ENCODE measurements at places on chromosomes 5 and 9.

DNA sequence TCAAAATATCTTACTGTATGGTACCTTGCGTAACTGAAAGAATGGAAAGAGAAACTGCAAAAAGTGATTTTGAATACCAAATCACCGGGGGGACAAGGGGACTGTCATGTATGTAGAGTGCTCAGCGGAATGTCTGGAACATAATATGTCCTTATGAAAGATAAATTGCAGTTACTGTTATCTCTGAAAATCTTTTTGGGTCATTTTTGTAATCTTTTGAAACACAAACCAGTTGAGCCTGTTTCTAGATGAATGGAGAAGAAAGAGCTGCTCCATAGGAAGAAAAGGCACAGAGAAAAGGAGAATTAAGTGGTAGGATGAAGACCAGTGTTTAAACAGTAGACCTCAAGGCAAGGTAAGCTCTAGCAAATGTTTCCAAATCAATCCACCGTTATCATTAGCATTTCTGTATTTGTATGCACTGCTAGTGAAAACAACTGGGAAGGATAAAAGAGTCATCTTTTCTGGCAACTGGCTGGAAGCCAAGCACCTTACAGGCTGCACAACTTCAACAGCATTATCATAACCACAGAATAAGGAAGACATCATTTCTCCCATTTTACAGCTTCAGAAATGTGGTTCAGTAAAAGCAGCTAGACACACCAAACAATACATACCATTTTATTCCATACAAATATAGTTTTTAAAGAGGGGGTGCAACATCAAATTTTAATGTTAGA lies 158.5 kb downstream of the TRPM3 start:
- no peaks in the 10 kb centered on the region for H3K4me1 ChIP-seq
- DNase-seq: no peak
- peaks cover 11% of the 10 kb centered on the region for H3K27me3 ChIP-seq
- peaks cover 2% of the 10 kb centered on the region for H3K36me3 ChIP-seq

- no peak overlapping the region for H3K4me3 ChIP-seq
- H3K36me3 ChIP-seq: no peaks in the 10 kb centered on the region
- H3K4me1 ChIP-seq: no peaks in the 10 kb centered on the region
- DNase-seq: no peak
- H3K27ac ChIP-seq: no peak overlapping the region
Observed at GRCh38 chr9:90445391-90445790, 197.2 kb downstream of the DIRAS2 start.

- H3K27ac ChIP-seq: peak overlapping the region; percentile 78
- DNase-seq: no peak
- H3K4me1 ChIP-seq: peaks cover 10% of the 10 kb centered on the region
- H3K36me3 ChIP-seq: peaks cover 2% of the 10 kb centered on the region
Observed at GRCh38 chr9:36091026-36091953, 45.2 kb upstream of the GLIPR2 start.

DNA sequence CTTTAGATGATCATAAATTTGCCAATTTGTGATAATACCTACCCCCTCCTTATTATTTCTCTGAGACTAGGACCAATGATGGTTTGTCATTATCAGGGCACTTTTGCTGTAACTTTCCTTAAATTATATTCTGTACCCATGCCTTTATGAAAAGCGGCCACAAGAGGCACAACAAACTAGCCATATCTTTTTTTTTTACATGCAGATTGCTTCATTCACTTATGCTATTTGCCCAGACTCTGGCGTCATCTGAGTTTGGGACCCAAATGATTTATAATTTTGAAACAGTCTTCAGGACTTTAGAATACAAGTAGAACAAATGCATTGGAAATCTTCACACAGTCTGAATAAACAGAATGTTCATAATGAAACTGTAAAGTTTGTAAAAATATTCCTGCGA lies 408.1 kb downstream of the MAT2B start:
- no peaks in the 10 kb centered on the region for H3K36me3 ChIP-seq
- no peak overlapping the region for H3K27ac ChIP-seq
- no peak overlapping the region for H3K4me3 ChIP-seq
- H3K4me1 ChIP-seq: no peaks in the 10 kb centered on the region

DNA sequence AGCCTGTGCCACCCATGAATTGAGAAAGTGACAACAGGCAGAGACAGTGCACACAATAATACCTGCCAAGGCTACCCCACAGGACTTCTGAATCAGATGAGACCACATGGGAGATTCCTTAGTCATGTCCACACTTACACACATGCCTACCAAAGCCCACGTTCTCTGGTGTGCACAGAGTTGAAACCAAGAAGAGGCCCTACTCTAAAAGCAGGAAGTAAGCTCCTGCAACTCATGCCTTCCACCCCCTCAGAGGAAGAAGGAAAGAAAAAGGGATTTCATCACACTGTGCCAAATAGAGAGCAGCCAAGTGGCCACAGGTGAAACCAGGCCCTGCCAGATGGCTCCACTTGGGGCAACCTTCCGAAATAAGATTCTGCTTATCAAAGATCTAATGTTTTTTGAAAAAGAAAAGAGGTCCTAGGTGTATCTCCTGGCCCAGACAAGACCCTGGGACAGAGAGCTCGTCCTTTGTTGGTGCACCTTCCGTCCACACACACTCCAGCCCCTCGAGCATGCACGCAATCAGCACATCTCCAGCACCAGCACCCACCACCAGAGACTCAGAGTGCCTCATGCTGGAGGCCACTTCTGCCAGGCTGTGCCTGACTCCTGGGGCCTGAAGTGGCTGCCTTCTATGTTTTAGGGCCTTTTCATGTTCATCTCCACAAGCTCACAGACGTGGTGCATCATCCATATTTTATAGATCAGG lies 114.6 kb upstream of the SPOCK1 start:
- no peak overlapping the region for H3K4me3 ChIP-seq
- H3K27me3 ChIP-seq: peaks cover 21% of the 10 kb centered on the region
- peak overlapping the region; percentile 27 for H3K27ac ChIP-seq
- H3K36me3 ChIP-seq: peaks cover 2% of the 10 kb centered on the region

DNA sequence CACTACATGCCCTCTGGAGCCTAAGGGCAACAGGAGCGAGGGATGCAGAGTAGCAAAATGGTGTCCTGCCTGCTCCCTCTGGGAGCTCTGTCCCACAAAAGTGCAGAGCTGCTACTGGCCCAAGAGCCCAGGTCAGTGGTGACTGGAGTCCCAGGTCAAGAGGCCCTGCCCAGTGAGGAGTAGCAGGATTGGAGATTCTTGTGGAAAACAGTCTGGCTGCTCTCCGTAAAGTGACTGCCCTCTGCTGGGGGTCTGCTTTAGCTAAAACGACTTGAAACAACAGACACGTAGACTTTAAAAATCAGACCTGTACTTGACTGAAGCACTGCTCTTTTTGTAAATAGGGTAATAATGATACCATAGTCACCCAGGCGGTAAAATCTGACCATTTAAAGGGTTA lies 917.0 kb downstream of the MAT2B start:
- DNase-seq: no peak
- no peak overlapping the region for H3K27ac ChIP-seq
- no peaks in the 10 kb centered on the region for H3K4me1 ChIP-seq

- DNase-seq: no peak
- peaks cover 11% of the 10 kb centered on the region for H3K4me1 ChIP-seq
- no peak overlapping the region for H3K4me3 ChIP-seq
Observed at GRCh38 chr9:36942891-36943290, 91.2 kb downstream of the PAX5 start.

DNA sequence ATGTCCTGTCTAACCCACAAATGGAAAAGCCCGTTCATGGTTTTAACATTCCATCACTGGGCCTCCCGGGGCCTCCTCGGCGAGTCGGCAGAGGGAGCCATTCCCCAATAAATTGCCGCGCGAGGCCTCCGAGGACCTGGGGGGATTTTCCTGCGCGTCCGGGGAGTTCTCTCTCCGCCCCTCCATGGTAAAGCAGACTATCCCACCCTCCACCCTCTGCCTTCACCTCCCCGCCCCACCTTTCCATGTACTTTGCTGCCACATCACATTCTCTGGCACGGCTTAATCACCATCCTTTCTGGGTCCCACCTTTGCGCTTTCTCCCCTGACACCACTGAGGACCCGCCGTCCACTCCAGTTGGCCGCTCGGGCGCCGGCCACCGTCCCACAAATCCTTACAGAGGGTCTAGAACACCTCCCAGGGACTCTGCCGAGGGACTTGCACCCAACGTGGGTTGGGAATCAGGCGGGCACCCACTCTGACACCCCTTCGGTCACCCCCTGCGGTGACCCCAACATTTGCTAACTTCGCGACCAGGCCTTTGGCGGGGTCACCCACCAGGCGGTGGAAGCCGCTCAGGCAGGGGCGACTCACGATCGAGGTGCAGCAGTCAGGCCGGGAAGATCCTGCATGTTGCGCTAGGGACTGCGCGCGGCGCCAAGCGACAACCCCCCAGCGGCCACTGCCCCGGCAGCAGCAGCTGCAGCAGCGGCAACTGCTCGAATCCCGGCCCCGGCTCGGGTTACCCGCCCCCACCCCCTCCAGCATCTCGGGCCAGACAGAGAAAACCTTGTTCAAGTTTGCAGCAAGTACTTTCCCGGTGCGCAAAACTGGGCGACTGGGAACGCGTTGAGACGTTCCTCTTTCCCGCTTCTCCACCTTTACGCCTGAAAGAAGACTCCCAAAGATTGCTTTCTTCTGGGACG lies at the start of gene MEGF10:
MEGF10 (plus strand) TSS at position 778 of the 927 bp plus-strand sequence. CDS start 40,513 bp downstream, outside the sequence.
- peaks cover 6% of the 10 kb centered on the region for H3K36me3 ChIP-seq
- no peak for DNase-seq
- H3K4me1 ChIP-seq: peaks cover 13% of the 10 kb centered on the region
- H3K4me3 ChIP-seq: peak within 1 kb of the TSS; percentile 63
- H3K27me3 ChIP-seq: peaks cover 79% of the 10 kb centered on the region

DNA sequence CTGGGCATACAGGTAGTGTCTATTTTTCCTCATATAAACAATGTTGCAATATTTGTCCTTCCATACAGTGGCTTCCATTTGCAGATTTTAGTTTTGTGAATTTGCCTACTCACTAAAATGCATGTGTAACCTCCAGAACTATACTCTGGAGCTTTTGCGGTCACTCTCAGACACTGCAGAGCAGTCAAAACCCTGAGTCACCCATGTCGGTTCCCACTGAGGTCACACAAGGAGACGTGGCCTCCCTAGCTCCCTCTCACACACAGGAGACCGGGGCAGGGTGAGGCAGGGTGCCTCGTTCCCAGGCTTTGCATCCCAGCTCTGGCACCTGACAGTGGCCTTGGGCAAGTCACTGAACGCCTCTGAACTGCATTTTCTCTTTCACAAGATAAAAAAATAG lies 55.5 kb upstream of the ZNF354A start:
- peaks cover 5% of the 10 kb centered on the region for H3K4me1 ChIP-seq
- peaks cover 3% of the 10 kb centered on the region for H3K36me3 ChIP-seq
- H3K27me3 ChIP-seq: peaks cover 27% of the 10 kb centered on the region
- no peak overlapping the region for H3K27ac ChIP-seq
- H3K4me3 ChIP-seq: no peak overlapping the region
- no peak for DNase-seq

DNA sequence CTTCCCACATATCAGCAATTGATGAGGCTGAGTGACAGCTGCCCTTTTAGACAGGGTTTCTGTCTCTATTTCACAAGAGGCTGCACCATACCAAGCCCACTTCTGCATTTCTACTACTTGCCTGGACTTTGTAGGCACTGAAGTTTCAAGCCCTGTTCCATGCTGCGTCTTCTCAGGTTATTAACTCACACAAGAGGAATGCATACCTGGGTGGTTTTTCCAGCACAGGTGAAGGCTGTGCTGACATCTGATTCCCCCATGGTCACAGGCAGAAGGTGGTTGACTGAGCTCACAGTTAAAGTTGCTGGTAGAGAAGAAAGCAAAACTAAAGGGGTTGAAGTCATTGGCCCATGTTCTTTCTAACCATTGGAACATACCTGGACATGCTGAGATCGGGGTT lies 86.6 kb downstream of the MAMDC2 start:
- H3K4me3 ChIP-seq: no peak overlapping the region
- no peak for DNase-seq
- no peaks in the 10 kb centered on the region for H3K4me1 ChIP-seq
- H3K27me3 ChIP-seq: peaks cover 25% of the 10 kb centered on the region
- H3K27ac ChIP-seq: no peak overlapping the region
- H3K36me3 ChIP-seq: peaks cover 2% of the 10 kb centered on the region

DNA sequence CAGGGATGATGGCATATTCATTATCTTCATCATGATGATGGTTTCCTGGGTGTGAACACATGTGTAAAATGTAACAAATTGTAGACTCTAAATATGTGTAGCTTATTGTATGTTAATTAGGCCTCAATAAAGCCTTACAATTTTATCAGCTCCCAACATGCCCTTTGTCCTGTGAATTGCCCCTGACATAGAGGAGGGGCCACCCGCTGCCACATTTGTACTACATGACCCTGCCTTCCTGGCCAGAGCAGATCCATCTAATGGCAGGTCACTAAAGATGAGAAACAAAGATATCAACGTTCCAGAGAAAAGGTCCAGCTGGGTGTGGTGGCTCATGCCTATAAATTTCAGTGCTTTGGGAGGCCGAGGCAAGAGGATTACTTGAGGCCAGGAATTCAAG lies 117.2 kb downstream of the CAAP1 start:
- no peak for DNase-seq
- no peaks in the 10 kb centered on the region for H3K4me1 ChIP-seq
- H3K27ac ChIP-seq: no peak overlapping the region
- no peak overlapping the region for H3K4me3 ChIP-seq
- H3K27me3 ChIP-seq: peaks cover 5% of the 10 kb centered on the region

DNA sequence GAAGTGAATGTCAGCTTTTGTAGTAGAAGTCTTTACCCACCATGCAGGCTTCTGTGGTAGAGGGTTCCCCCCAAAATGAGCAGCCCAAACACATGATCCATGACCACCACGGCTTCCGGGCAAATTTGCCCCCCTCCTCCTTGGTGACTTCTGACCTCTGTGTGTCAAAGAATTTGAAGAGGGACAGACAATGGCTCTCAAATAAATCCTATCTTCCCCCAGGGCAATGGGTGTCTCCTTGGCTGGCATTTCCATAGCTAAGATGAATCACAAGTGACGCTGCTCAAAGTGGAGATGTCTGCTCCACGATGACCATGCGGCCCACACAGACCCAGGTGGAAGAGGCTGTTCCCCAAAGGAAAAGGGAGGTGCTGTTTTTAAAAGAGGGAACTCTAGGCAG lies 30.2 kb upstream of the BOD1 start:
- no peak overlapping the region for H3K27ac ChIP-seq
- peaks cover 13% of the 10 kb centered on the region for H3K27me3 ChIP-seq
- H3K4me1 ChIP-seq: no peaks in the 10 kb centered on the region
- no peak for DNase-seq
- no peak overlapping the region for H3K4me3 ChIP-seq

GRCh38 chr9:114805670-114806525 lies at the start of gene TNFSF15:
TNFSF15 (minus strand) TSS chr9:114806039; CDS start chr9:114806012, 27 bp downstream.
- DNase-seq: no peak
- peaks cover 33% of the 10 kb centered on the region for H3K4me1 ChIP-seq
- peak within 1 kb of the TSS; percentile 76 for H3K27ac ChIP-seq
- H3K36me3 ChIP-seq: no peaks in the 10 kb centered on the region
- peak within 1 kb of the TSS; percentile 78 for H3K4me3 ChIP-seq
- no peaks in the 10 kb centered on the region for H3K27me3 ChIP-seq
